Fibroblast of skin of abdomen (primary cell): ENCODE measurements at places on chromosomes 11 and 22.

- DNase-seq = no peak
These were observed 51.7 kb downstream of the PPP2R1B start for GRCh38 chr11:111714522-111714921.

GRCh38 chr11:76185931-76186401 lies 20.3 kb downstream of the WNT11 start:
- no peak for DNase-seq

- DNase-seq = no peak
These were observed 28.7 kb upstream of the MMP20 start for GRCh38 chr11:102653744-102654291.

DNA sequence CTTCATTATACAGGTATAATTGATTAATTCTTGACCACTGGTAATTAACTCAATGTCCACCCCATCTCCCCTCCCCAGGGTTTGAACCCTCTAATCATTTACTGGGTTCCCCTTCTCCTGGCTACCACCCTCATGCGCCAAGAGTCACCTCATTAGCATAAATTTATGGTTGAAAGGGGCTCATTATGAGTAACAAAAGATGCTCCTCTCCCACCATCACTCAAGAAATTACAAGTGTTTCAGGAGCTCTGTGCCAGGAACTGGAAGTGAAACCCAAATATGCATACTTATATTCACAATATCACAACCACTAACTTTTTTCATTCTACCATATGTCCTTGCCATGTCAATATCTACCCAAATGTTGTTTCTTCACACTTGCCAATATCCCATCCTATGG lies 7.8 kb upstream of the STIP1 start:
- no peak for DNase-seq

- DNase-seq = no peak
These were observed 167.0 kb downstream of the TENM4 start for GRCh38 chr11:79273781-79274180.

DNA sequence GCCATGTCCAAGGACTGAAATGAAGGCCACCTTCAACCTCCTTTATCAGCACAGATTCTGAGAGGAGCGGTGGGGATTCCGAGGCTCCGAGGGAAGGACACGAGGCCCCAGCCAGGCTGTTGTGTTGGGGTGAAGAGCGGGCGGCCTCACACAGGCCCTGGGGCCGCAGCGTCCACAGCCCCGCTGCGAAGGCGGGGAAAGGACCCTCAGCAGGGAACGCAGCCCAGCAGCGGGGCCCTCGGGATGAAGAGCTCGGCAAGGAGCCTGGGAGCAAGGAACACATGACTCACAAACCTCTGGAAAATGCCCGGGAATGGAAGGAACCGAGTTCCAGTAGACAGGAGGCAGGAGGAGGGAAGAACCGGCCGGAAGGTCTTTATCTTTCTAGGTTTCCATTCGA lies 227.2 kb downstream of the BRD1 start:
- DNase-seq = no peak
